ENCODE measurements at places on chromosomes 3 and 15.

DNA sequence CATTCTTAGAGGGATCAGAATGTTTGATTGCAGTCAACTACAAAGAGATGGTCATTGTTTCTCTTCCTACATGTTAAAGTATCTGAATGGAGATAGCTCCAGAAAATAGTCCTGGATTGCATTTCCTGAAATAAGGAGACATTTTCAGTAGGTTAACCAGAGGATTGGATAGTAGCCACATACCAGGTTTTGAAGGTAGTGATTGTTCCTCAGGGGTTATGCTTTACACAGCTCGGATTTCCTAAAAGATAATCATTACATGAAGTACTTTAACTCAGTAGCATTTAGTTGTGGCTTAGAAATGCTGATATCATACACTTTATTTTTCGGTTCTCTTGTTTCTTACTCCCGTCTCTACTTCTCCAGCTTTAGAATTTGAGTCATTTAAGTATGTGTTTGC lies 10.3 kb downstream of the DNAJB11 start:
- no peak for DNase-seq

- no peak for DNase-seq
These were observed 123.4 kb downstream of the TLE3 start for GRCh38 chr15:69974321-69974720.

DNA sequence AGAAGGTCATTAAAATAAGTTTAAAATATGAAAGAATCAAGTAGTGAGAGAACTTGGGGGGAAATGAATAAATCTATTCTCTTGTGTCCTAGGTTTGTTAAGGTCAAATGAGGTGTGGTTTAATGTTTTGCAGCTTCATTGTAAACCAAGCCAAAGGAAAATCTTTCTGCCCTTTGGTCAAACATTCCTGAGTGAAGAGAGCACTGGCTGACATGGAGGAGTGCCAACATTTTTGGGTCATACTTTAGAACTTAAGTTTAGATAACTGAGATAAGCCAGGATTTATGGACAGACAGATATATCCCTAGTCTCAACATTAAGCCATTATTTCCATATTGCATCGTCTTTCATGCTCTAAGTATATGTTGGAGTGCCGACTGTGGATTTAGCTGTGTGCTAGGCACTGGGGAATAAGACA lies 66.4 kb downstream of the PTPRG start:
- DNase-seq, result no peak

DNA sequence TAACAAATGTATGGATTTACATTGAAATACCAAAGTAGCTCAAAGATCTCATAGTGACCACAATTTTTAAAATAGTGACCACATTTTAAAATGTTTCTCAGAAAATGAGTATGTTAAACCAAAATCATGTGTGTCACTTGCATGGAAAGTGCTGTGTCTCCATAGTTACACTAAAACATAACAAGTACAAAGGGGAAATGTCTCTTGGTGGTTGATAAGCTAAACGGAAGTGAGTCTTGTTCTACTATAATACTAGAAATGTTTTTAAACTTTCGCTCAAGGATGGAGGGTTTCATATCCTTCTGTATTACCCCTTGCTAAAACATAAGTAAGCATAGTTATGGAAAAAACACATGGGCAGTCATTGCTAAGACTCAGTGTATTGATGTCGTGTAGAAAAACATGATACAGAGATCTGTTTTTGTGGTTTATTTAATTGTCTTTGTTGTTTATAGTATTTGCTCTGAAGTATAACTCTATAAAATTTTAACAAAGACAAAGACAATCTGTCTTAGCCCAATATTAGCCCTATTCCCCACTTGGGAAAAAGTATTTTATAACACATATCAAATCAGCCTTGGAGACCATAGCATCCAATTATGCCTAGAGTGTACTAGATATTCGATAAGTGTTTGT lies 27.0 kb upstream of the DENND4A start:
- DNase-seq, result no peak

- peak; percentile 36 for DNase-seq
These were observed 1.4 kb downstream of the KBTBD13 start for GRCh38 chr15:65077981-65078352.

- DNase-seq, result no peak
These were observed 5.7 kb upstream of the FOXB1 start for GRCh38 chr15:59998305-59998949.

GRCh38 chr3:33060609-33061337 lies 36.2 kb downstream of the GLB1 start:
- DNase-seq, result peak; percentile 53

- DNase-seq, result no peak
These were observed 9.2 kb upstream of the WDR49 start for GRCh38 chr3:167662919-167663400.

DNA sequence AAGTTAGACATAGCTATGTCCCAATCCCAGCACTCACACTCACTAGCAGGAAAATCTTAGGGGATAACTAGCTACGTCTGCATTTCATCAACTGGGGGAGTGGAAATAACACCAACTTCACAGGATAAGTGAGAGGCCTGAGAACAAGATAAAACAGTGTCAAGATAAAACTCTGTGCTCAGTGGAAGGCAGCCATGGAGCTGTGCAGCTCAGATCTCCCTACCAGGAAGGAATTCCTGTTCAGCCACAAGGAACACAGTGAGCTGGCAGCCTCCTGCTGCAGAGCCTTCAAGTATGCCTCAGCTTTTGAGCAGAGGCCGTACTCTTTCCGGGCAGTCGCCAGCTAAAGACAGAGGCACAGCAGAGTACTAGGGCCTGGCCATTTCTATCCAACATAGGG lies 115.8 kb upstream of the TOPAZ1 start:
- DNase-seq, result no peak

GRCh38 chr3:78268716-78269668 lies 1229.1 kb downstream of the ROBO2 start:
- DNase-seq, result no peak

DNA sequence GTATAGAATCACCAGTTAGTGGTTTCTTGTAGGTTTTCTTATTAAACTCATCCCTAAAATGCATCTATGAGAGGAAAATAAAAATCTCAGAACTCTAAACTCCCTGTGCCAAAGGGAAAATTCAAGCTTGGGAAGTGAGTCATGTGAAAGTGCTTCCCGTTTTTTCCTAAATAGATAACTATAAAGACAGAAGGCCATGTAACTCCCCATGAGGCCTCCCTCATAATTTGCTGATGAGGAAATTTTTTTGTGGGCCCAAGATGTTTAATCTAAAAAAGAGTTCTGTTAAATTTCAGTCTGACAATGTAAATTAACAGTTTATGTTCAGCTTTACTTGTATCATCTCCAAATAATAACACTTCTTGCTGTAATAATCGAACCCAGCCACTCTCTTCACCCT lies 1273.9 kb downstream of the OTOL1 start:
- DNase-seq, result no peak

DNA sequence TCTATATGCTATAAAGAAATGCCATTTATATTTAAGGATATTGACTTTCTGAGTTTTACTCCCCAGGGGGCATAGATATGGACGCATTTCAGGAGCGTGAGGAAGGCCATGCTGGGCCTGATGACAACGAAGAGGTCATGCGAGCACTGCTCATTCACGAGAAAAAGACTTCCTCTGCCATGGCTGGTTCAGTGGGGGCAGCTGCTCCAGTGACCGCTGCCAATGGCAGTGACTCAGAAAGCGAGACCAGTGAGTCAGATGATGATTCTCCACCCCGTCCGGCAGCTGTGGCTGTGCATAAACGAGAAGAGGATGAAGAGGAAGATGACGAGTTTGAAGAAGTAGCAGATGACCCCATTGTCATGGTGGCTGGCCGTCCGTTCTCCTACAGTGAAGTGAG lies 38.4 kb downstream of the GTF2E1 start:
- no peak for DNase-seq

DNA sequence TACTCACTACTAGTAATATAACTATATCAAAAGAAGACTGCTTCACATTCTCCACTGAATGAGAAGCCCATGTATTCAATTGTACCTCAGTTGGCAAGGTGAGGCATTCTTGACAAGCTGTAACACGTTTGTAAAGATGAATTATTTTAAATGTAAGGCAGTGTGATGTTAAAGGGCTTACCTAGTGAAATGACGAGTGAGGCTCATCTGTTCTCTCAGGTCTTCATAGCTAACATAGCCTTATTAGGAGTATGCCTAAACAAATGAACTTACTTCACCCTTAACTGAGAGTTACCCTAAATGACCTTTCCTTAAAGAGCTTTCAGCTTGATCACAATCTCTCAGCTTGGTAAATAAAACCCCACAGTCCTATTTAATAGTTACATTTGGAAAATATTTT lies 127.3 kb downstream of the FEZF2 start:
- DNase-seq, result no peak

DNA sequence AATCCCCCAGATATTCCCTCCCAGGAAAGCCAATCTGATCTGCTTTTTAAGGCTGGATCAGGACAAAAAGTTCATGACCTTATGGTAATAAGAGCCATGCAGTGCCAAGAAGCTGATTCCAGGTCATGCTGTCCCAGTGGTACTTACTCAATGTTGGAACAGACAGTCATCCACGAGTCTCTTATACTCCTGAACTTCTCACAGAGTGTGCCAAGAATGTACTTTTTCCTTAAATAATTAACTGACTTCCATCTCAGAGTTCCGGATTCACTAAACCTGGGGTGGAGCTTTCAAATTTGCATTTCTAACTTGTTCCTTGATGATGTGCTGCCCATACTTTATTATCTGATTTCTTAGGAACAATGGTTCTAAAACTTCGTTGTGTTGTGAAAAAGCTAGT lies 3.4 kb upstream of the P3H2 start:
- DNase-seq, result no peak

- DNase-seq, result no peak
These were observed 65.2 kb downstream of the FNDC3B start for GRCh38 chr3:172104471-172105072.

DNA sequence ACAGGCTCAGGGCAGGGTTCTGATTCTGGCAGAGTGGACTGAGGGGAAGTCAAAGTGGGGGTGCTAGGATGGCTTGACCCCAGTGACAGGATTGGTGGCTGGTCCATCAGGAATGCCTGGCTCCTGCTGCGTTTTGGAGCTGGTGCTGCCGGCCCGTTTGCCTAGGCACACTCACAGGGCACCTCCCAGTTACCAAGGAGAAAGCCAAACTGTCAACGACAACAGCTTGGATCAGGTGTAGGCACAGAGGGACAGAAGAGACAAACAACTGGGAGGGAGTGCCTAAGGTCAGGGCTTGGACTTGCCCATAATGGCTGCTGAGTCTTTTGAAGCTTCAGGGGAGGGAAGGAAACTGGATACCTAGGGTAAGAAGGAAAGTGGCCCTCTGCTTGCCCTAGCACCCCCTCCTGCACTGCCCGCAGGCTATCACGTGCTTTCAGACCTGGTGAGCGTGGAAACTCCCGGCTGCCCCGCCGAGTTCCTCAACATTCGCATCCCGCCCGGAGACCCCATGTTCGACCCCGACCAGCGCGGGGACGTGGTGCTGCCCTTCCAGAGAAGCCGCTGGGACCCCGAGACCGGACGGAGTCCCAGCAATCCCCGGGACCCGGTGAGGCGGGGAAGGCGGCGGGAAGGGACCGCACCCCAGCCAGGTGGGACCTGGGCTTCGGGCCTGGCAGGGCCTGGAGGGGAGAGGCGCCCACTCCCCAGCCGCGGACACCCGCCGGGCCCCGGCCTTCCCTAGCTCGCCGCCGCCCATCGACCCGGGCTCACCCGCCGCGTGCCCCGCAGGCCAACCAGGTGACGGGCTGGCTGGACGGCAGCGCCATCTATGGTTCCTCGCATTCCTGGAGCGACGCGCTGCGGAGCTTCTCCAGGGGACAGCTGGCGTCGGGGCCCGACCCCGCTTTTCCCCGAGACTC lies 5.1 kb downstream of the DUOX1 start:
- no peak for DNase-seq

DNA sequence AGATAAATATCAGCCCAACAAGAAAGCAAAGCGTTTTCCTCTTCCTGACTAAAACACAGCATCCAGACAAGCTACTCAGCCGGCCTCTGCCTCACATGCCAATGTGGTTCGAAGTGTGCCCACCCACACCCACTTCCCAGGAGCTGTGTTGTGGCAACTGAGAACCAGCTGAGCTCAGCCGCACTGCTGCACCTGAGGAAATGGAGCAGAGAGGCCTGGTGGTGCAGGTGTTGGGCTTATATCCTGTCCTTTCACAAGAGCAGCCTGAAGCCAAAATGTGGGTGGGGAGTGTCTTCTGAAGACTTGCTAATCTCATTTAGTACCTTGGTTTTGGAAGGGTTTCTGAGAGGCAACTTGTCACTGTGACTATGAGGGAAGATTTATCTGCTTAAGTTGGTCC lies 23.0 kb upstream of the RETNLB start:
- peak; percentile 48 for DNase-seq

GRCh38 chr15:92020207-92020606 lies 166.7 kb downstream of the SLCO3A1 start:
- DNase-seq, result no peak

DNA sequence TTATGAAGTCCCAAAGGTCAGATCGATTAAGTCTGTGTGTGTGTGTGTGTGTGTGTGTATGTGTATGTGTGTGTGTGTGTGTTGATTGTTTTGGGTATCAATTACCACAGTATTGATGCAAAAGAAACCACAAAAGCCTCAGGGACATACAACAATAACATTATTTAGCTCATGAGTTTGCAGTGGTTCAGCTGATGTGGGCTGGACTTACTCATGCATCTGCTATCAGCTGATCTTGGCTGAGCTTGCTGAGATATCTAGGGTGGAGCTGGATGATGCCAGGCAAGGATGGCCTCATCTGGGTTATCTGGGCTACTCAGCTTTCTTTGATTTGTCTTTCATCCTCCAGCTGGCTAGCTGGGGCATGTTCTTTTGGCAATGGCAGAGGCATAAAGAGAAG lies 82.4 kb upstream of the PRR23C start:
- DNase-seq, result no peak

DNA sequence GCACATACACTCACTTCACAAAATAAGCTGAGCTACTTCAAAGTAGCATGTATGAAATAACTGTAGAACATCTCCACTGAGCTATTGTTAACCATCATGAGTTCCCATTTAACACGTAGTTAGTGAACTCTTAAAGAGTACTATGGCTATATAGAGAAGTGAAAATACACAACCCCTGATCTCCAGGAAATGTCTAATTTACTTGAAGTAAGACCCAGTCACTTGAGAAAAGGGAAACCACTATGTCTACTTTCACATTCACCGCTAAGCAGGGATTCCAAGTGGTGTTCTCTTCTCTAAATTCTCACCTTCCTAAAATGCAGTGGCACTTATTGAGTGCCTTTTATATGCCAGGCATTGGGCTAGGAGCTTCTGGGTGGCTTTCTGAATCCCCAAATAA lies 35.0 kb upstream of the COLQ start:
- no peak for DNase-seq

GRCh38 chr3:158520433-158520832 lies 50.6 kb upstream of the MLF1 start:
- no peak for DNase-seq

- no peak for DNase-seq
These were observed 98.9 kb downstream of the MEIS2 start for GRCh38 chr15:37001417-37001816.
